ENCODE measurements at places on chromosomes 4 and X.

DNA sequence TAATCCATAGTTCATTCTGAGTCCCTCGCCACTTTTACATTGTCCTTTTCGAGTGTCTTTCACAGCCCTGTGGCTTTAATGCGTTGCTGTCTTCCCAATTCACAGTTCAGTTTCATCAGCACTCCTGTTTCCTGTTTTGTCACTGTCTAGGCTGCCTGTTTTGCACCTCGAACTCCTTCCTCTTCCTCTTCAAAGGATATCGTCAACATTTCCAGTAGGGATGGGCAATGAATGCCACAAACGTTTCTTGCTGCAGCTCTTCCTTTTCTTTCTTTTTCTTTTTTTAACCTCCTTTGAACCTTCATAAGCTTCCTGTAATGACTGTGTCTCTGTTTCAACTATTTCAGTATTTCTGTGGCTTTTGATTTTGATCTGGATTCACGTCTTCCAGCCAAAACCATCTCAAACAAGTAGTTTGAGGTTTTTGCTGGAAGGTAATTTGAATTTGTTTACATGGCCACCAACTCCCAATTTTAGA, 105.4 kb downstream of the ANXA3 start:
- DNase-seq, result no peak

DNA sequence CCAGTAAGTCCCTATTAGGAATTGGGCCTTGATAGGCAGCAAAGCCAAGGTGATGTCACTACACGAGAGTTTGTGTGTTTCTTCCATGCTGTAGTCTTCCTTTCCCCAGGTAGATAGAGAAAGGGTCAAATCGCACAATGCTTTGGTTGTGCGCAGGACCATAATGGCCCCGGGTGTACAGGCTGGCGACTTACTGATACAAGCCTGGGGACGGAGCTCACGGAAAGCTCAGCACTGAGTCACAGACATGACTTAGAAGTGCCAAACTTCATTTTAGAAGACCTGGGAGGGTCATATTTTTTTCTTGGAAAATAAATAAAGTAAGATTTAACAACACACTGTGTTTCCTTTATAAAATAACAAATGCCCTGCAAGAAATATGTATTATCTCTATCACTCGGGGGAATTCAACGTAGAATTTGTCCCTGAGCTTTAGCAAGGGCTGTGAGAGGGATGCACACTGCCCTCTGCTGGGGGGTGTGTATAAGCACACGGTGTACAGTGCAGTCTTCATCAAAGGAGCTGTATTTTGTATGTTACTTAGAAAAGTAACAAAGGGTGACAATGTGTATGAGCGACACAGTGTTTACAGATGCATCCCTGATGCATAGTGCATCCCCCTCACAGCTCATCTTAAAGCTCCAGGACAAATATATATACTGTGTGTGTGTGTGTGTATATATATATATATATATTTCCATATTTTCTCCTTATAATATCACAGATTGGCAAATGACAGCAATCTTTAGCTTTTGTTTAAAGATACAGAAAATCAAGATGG, 254.5 kb upstream of the VEGFC start:
- DNase-seq, result peak; percentile 86

GRCh38 chr4:139749835-139750498, 84.3 kb downstream of the MGST2 start:
- no peak for DNase-seq

- no peak for DNase-seq
Measured at GRCh38 chr4:139809757-139810140, 144.1 kb downstream of the MGST2 start.

GRCh38 chrX:31124536-31124935, 52.7 kb upstream of the FTHL17 start:
- DNase-seq, result no peak

DNA sequence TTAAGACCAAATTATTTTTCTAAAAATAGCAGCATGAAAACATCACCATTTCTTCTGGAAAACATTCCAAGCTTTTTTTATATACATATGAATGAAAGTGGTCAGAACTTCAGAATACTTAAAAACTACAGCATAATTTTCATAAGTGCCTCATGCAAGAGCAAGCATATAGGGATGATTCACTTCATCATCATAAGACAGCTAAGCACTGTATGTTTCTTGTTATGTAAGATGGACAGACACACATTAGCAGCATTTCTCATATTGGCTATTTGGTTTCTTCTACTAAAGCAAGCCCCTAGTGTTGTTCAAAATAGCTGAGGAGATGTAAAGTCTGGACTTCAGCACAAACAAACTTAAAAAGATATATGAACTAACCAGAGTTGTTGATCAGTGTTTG, 213.1 kb upstream of the NOCT start:
- DNase-seq, result no peak

Measured in myocyte (in vitro differentiated cells).